DMS79 treated with DMSO at 0.1 percent for 48 hours (cell line): ENCODE measurements at places on chromosomes 3 and 15.

DNA sequence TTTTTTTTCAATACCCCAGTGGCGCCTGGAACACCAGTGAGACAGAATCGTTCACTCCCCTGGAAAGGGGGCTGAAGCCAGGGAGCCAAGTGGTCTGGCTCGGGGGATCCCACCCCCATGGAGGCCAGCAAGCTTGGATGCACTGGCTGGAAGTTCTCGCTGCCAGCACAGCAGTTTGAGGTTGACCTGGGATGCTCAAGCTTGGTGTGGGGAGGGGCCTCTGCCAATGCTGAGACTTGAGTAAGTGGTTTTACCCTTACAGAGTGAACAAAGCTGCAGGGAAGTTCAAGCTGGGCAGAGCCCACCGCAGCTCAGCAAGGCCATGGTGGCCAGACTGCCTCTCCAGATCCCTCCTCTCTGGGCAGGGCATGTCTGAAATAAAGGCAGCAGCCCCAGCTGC is 276.2 kb upstream of the CNTN6 start:
- no peak for DNase-seq

DNA sequence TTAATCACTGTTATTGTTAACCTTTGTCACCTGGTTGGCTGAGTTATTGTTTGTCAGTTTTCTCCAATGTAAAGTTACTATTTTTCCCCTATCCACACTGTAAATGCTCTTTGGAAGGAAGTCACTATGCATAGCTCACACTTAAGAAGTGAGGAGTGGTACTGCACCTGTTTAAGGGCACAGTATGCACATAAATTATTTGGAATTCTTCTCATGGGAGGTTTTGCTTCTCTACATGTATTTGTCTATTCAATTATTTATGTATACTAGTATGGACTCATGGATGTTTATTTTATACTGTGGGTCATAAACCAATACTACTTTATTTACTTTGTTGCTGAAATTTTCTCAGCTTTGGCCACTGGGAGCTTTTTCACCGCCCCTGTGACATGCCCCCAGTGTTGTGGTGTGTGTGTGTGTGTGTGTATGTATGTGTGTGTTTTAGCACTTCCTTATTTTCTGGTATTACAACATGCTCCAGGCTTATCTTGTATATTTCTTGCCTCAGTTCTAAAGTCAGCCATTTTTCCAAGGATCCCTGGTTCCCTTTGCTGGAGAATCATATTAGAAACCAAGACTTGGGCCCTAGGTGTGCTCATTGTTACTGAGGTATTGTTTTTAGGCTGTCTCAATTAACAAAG is 290.5 kb downstream of the KBTBD8 start:
- DNase-seq = no peak

- DNase-seq = no peak
These were observed 56.5 kb downstream of the MCTP2 start for GRCh38 chr15:94287794-94288246.

DNA sequence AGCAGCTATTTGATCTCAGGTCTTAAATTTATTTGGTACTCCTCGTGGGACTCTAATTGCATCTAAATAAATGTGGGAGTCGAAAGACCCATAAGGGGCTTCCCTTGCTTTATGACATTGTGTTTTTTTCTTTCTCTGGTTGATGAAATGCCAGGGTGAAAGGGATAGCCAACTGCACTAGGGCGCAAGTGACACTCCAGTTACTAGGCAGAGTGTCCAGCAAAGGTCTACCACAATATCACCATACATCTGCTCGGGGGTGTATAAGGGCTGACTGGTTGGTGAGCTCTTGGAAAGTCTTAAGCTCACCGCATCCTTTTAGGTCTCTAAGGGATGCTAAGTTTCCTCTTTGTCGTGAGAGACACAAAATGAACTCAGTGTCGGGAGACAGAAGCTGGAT is 54.0 kb downstream of the PGBD4 start:
- DNase-seq = no peak

DNA sequence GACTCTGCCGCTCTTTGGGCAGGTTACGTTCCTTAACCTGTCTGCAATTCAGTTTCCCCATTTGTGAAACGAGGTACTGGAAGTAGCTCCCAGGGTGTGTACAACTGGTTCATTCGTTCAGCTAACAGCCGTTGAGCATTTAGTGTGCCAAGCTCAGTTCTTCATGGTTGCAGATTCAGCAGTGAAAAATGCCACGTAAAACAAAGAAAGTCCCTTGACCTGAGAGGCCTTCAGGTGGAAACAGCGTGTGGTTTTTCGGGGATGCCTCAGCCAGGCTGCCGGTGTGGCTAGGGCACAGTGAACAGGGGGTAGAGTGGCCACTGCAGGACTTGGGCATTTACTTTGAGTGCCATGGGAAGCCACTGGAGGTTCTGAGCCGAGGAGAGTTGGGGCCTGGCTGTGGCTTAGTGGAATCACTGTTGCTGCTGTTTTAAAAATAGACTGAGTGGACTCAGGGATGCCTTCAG is 4.7 kb downstream of the SYNM start:
- DNase-seq = no peak

DNA sequence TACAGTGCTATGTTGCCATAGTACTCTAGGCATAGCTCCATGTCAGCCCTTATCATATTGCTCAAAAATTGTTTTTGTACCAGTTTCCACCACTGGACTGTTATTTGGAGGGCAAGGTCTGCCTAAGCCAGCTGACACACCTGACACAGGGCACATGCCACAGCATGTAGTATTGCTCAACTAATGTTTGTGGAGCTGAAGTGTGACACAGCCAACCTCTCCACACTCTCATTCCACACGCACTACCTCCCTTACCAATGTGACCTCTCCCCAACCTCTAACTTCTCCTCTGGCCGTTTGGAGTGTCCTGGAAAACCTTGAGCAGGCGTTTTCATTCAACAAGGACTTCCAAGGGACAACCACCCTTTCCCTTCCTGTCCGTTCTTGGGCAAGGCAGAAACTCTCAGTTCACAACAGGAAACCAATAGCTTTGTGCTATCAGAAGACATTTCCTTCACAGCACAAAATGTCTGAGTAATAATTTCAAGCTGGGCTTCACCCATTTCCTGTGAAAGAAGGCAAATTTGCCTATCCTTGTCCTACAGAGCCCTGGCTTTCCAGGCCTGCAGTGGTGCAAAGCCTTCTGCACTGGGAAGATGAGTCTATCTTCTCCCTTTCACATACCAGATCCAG is 38.4 kb downstream of the TLNRD1 start:
- no peak for DNase-seq

- no peak for DNase-seq
These were observed 56.4 kb upstream of the SLC24A5 start for GRCh38 chr15:48064421-48064820.

GRCh38 chr15:42032376-42033213 is 11.8 kb upstream of the PLA2G4E start:
- no peak for DNase-seq

GRCh38 chr15:63332367-63333124 is 49.1 kb downstream of the CA12 start:
- DNase-seq = no peak

DNA sequence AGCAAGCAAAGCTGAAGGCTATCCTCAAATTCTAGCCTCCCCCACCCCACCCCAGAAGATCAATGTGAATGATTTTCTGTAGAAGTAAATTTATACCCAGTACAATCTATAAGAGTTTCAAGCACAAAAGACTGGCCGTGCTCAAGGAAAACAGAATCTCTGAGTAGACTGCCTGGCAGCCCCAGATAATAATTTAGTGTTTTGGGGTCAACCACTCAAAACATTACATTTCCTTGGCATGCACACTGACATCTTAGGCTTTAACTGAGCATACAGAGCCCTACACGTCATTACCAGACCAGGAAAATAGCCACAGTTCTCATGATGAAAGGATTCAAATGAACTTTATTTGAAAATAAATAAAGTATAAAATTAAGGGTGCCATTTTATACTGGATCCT is 376.5 kb downstream of the TBL1XR1 start:
- no peak for DNase-seq

- no peak for DNase-seq
These were observed 47.5 kb upstream of the SI start for GRCh38 chr3:165125836-165126235.

- DNase-seq = no peak
These were observed 258.9 kb downstream of the XXYLT1 start for GRCh38 chr3:195012100-195012499.

- no peak for DNase-seq
These were observed 353.9 kb upstream of the RARB start for GRCh38 chr3:25074149-25074548.

DNA sequence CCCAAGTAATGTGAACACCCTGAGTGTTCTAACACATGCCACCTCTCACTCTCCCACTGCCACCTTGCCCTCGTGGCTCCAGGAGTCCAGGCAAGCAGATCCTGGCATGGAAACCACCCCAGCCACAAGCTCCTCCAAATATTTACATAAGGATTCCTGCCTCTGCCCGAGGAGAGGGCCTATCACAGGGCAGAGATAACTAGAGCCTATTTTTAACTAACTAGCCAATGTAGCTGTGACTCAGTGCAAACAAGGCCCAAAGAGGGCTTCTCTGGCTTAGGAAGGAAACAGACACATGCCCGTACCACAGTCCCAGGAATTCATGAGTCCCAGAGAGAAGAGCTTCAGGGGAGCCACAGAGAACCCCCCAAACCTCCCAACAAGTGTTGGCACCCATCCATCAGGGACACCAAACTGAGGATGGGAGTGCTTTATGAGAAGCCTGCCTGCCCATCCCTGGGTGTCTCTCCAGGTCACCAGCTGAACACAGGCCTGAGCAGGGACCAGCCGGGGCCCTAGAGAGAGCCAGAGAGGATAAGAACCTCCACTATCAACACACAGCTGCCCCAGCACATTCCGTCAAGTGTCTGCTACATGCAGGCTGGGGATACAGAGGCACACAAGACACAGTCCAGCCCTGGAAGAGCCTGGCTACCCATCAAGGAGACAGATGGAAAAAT is 9.2 kb downstream of the FYCO1 start:
- DNase-seq = no peak

DNA sequence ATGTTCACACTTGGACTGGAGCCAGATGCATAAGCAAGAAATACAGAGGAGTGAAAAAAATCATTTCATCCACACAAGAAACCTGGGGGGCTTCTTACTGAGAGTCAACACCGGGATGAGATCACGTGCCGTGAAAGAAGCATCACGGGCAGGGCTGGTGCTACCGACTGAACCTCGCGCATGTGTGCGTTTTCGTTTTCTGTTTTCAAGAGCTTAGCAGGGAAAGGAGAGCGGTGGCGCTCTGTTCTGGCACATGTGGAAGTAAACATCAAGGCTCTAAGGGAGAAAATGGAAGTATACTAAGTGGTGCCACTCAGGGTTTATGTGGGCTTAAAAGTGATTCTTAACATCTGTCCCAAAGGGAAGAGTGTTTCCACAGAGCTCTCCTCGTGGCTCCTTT is 55.9 kb downstream of the VGLL4 start:
- DNase-seq = no peak

DNA sequence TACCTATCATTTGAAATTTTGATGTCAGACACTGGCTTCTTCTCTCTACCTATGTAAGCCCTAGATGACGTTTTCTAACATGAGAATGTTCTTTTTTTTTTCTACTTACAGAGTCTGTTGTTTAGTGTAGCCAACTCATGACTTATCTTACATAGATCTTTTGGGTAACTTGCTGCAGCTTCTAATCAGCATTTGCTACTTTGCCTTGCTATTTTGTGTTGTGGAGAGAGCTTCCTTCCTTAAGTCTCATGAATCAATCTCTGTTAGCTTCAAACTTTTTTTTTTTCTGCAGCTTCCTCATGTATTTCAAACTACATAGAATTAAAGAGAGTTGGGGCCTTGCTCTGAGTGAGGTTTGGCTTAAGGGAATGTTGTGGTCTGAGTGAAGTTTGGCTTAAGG is 568.7 kb upstream of the BCHE start:
- no peak for DNase-seq

DNA sequence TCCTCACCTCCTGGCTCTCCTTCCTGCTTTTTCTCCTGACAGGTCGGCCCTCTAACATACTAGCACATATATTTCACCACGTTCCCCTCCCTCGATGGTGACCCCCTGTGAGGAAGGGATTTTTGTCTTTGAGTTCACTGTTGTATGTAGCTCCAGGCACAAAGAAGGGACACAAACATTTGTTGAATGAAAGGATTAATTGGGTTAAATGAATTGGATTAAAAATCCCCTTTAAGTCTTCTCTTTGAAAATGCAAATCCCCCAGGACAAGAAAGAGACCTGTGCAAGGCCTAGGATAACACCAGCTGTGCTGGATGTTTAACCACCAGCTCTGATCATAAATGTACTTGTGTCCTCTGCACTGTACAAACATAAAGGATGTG is 3.3 kb downstream of the CALML4 start:
- DNase-seq = no peak

GRCh38 chr3:123752228-123752627 is 131.9 kb downstream of the MYLK start:
- DNase-seq = no peak

DNA sequence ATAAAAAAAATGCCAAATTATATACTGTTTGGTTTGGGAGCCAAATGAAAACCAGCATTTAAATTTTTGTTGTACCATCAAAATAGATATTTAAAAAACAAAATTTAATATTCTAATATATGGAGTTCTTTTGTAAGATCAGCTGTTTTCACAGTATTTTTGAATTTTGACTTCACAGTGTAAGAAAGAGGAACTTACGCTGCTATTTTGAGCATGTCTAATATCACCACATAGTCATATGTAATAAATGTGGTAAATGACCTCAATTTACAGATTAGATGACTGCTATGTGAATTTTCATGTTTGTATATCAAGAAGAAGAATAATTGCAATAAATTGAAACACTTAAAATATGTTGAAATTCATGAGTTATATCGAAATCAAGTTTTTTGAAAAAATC is 189.6 kb downstream of the ARRDC4 start:
- no peak for DNase-seq

- DNase-seq = no peak
These were observed 56.1 kb upstream of the CMTM7 start for GRCh38 chr3:32335365-32336112.

GRCh38 chr3:135576751-135577150 is 388.8 kb upstream of the PPP2R3A start:
- no peak for DNase-seq

GRCh38 chr3:133113927-133114597 is 75.9 kb downstream of the TMEM108 start:
- DNase-seq = no peak

DNA sequence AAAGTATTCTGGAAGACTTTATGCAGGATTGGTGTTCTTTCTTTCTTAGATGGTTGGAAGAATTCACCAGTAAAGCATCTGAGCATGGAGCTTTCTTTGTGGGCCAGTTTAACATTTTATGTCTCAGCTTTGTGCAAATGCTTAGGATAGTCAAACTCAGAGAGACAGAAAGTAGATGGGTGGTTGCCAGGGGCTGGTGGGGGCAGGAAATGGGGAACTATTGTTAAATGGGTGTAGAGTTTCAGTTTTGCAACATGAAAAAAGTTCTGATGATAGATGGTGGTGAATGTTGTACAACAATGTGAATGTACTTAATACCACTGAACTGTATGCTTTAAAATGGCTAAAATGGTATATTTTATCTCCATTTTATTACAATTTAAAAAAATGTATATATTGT is 24.8 kb downstream of the SPCS1 start:
- no peak for DNase-seq

- no peak for DNase-seq
These were observed 24.0 kb downstream of the KNL1 start for GRCh38 chr15:40618023-40618422.

GRCh38 chr15:37046876-37047614 is 53.3 kb downstream of the MEIS2 start:
- no peak for DNase-seq
